Esophagus mucosa (tissue), 1 donor: ENCODE measurements at places on chromosomes 2 and 18. TPM values are rescaled to one million over a fixed set of nuclear protein-coding genes. Genes with fewer than 3 reads are reported as not detected.

The RNF144A gene
- 5.5 TPM for total RNA-seq

The CHMP3 gene
- 93.9 TPM for total RNA-seq

The XIRP2 gene
- total RNA-seq, result 0.28 TPM

The NEU2 gene
- not detected for total RNA-seq

The GREB1 gene
- total RNA-seq, result 0.60 TPM

The RAB17 gene
- 7.8 TPM for total RNA-seq

The ITPRIPL1 gene
- total RNA-seq, result 1.8 TPM

The UGT1A8 gene
- total RNA-seq, result 0.16 TPM

The UGT1A10 gene
- total RNA-seq, result 6.9 TPM

The SP5 gene
- total RNA-seq, result 0.16 TPM

The AQP12A gene
- total RNA-seq, result not detected

The DIPK1C gene
- not detected for total RNA-seq

The SLC14A1 gene
- total RNA-seq, result 0.52 TPM

The CACNB4 gene
- total RNA-seq, result 9.6 TPM

The CFAP65 gene
- not detected for total RNA-seq

The RGPD6 gene
- 1.9 TPM for total RNA-seq

The BZW1 gene
- 268 TPM for total RNA-seq

The GPBAR1 gene
- not detected for total RNA-seq

The CPLX4 gene
- total RNA-seq, result not detected

The INHA gene
- 0.28 TPM for total RNA-seq

The SPP2 gene
- total RNA-seq, result not detected

The ALLC gene
- total RNA-seq, result not detected

The VPS4B gene
- total RNA-seq, result 135 TPM

The NGEF gene
- total RNA-seq, result 6.1 TPM

The SCN3A gene
- total RNA-seq, result 0.28 TPM

The MC5R gene
- total RNA-seq, result 0.28 TPM

The CGREF1 gene
- total RNA-seq, result 0.96 TPM

The NTSR2 gene
- total RNA-seq, result not detected

The PASK gene
- total RNA-seq, result 12.2 TPM

The KLHL30 gene
- 0.08 TPM for total RNA-seq

The TUBA3D gene
- total RNA-seq, result not detected

The SKOR2 gene
- not detected for total RNA-seq

The STARD6 gene
- total RNA-seq, result not detected

The SRD5A2 gene
- total RNA-seq, result not detected

The PPM1G gene
- total RNA-seq, result 57.3 TPM

The ACMSD gene
- total RNA-seq, result not detected

The KCNK3 gene
- 0.44 TPM for total RNA-seq

The RBFA gene
- 19.4 TPM for total RNA-seq

The TMEM198 gene
- total RNA-seq, result 1.2 TPM

The STRADB gene
- 12.9 TPM for total RNA-seq

The IFIH1 gene
- total RNA-seq, result 10.3 TPM

The FBXO36 gene
- 1.8 TPM for total RNA-seq

The DYSF gene
- 3.4 TPM for total RNA-seq

The ARHGEF33 gene
- total RNA-seq, result not detected

The ABCB11 gene
- not detected for total RNA-seq

The KCNG3 gene
- 0.12 TPM for total RNA-seq

The EVA1A gene
- 0.56 TPM for total RNA-seq

The KCNJ13 gene
- not detected for total RNA-seq

The INHBB gene
- 0.72 TPM for total RNA-seq

The TEX44 gene
- total RNA-seq, result not detected

The SLC16A14 gene
- 3.8 TPM for total RNA-seq

The CYP26B1 gene
- total RNA-seq, result 1.9 TPM
